ENCODE measurements at places on chromosomes 4 and X. TPM values are rescaled to one million over a fixed set of nuclear protein-coding genes. Genes with fewer than 3 reads are reported as not detected.

The CNOT6L gene
- 32.8 TPM for polyA plus RNA-seq

The ENPP6 gene
- polyA plus RNA-seq: 9.3 TPM

The DCAF8L2 gene
- not detected for polyA plus RNA-seq

The KIAA1210 gene
- polyA plus RNA-seq: 1.7 TPM

The ZIC3 gene
- not detected for polyA plus RNA-seq

The CYSLTR1 gene
- 2.1 TPM for polyA plus RNA-seq

The FGF16 gene
- polyA plus RNA-seq: not detected

The SSX1 gene
- not detected for polyA plus RNA-seq

The UCHL1 gene
- polyA plus RNA-seq: 107 TPM

The FAM13A gene
- 33.1 TPM for polyA plus RNA-seq

Data from renal cortex interstitium (tissue), 15 donors.